ENCODE measurements at places on chromosomes 2 and 18.

GRCh38 chr2:164785457-164785856, 56.2 kb downstream of the COBLL1 start:
- DNase-seq: no peak

- no peak for DNase-seq
Observed at GRCh38 chr2:204665771-204666170, 120.5 kb downstream of the PARD3B start.

GRCh38 chr2:128610496-128610895, 291.8 kb upstream of the HS6ST1 start:
- DNase-seq: no peak

DNA sequence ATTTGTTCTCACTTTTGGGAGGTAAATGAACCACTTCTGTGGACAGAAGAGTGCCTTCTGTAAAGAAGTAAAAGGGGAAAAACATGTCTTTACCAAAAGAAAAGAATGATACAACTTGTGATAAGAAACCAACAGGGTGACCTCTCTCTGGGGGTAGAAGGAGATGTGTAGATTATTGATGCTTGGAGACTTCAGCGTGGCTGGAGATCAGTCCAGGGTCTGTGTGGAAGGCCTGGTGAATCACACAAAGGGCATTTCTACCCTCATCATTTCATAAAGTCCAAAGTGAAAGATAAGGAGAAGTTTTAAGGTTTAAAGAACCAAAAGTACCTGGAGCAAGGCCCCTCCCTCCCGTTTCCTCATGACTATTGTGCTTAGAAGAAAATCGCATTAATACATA, 142.5 kb downstream of the NCK2 start:
- no peak for DNase-seq

DNA sequence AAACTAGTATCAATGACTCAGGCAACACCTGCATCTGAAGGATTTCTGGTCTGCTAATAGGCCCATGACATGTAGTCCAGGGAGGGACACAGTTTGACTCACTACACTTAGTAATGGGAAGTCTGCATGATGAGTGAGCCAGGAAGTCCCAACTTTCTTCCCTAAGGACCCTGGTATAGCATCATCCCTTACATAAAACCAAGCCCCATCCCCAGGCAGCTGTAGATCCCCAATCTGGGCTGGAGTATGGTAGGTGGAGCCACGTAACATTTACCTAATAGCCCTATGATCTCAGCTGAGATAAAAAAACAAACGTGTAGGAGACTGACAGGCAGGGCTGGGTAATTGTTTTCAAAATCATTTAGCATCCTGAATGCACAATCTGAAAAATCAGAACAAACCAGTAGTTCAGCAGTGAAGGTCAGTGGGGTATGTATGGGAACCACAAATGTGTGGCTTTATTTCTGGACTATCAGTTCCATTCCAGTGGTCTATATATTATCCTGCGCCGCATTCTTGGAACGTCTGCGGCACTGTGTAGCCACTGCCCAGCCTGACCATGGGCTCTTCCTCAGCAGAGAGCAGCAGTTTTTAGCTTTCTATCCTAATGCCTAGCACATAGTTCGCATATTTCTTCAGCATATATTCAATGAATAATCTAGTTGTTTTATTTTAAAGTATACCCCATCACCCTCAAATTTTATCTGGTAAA, 33.5 kb downstream of the EPB41L3 start:
- DNase-seq: no peak

DNA sequence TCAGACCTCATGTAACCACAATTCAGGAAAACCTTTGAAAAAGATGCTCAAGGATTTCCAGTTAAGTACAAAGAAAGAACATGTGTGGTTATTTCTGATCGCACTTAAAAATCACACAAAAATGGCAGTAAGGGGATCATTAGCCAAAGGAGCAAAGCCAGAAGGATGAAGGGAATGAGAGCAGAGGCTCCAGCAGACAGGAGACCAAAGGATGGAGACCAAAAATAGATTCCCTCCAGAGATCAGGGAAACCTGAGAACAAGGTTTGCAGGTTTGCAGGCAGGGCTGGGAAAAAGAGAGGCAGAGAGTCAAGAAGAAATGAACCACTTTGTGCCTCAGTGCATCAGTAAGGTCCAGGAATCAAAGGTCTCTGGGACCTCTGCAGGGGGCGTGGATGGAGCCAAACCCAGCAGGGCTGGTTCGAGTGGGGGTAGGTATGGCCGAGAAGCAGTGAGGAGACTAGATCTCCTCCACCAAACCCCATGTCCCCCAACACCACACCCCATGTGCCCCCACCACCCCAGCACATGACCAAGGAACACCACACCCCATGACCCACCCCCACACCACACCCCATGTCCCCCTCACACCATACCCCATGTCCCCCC, 98.5 kb upstream of the GPC1 start:
- DNase-seq: no peak

DNA sequence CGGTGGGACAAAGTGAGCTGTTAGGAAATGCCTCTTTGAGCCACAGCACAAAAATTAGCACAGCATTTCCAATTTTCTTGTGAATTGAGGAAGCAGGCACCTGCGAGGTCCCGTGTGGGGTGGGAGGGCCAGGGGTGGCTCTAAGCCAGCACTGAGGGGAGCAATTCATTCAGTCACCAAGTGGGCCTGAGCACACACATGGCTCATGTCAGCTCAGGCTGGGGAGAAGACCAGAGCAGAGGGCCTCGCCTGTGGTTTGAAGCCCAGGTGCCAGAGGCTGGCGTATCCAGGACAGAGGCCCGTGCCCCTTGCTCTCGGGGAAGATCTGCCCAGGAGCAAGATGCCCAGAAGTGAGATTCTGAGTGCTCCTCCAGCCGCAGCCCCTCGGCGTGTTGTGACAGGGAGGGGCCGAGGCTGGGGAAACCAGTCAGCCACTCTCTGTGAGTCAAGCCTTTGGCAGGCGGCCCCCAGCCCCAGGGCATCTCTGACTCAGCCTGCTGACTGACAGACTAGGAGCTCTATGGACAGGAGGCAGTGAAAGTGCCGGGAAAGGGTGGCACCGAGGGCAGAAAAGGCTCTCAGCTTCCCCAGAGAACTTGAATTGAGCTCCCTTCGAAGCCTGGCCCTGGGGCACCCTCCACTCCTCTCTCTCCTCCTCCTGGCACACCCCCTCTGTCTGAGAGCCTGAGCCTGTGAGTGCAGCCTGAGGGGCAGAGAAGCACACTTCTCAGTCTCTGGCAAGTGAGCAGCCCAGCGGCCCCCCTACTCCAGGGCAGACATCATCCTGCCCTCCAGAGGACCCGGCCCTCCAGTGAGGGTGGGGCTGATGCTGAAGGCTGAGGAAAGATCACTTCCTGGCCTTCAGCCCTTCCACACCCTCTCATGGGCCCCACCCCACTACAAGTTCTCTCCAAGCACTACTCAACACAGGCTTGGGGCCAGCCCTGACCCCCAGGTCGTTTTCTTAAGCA, 32.3 kb downstream of the CYP26B1 start:
- DNase-seq: no peak

- no peak for DNase-seq
Observed at GRCh38 chr18:49519101-49519971, 32.3 kb upstream of the C18orf32 start.

DNA sequence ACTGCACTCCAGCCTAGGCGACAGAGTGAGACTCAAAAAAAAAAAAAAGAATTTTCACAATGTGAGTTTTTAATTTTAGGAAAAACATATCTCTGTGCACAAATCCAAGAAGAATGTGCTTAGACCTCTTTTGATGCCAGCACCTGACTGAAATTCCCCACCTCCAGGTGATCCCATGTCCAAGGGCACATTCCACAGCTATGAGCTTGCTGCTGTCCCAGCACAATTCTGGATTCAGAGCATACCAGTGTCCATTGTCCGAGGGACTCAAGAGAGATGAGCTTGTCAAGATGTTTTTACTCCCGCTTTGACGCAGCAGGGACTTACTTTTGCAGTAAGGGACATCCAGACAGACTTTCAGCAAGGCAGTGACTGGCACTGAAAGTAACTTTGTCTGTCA, 489.1 kb upstream of the ACVR2A start:
- DNase-seq: no peak

- DNase-seq: no peak
Observed at GRCh38 chr2:240886023-240886565, 9.9 kb downstream of the MAB21L4 start.

- no peak for DNase-seq
Observed at GRCh38 chr2:73218298-73218697, 4.3 kb downstream of the SMYD5 start.

DNA sequence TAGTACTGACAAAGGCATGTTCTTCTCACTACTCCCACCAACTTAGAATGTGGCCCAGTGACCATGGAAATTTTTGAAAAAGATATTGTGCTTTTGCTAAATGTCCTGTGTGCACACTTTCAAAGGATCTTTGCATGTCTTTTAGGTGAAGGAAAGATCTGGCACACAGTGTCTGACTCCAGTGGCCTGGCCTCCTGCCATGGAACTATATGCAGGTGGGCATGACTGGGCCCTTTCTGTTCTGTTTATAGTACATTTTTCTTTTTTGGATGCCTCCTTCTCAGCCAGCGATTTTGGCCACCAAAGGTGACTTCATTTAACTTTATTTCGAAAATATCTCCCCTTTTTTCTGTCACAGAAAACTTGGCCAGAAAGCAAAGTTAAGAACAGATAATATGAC, 999.7 kb upstream of the PIK3C3 start:
- DNase-seq: no peak

DNA sequence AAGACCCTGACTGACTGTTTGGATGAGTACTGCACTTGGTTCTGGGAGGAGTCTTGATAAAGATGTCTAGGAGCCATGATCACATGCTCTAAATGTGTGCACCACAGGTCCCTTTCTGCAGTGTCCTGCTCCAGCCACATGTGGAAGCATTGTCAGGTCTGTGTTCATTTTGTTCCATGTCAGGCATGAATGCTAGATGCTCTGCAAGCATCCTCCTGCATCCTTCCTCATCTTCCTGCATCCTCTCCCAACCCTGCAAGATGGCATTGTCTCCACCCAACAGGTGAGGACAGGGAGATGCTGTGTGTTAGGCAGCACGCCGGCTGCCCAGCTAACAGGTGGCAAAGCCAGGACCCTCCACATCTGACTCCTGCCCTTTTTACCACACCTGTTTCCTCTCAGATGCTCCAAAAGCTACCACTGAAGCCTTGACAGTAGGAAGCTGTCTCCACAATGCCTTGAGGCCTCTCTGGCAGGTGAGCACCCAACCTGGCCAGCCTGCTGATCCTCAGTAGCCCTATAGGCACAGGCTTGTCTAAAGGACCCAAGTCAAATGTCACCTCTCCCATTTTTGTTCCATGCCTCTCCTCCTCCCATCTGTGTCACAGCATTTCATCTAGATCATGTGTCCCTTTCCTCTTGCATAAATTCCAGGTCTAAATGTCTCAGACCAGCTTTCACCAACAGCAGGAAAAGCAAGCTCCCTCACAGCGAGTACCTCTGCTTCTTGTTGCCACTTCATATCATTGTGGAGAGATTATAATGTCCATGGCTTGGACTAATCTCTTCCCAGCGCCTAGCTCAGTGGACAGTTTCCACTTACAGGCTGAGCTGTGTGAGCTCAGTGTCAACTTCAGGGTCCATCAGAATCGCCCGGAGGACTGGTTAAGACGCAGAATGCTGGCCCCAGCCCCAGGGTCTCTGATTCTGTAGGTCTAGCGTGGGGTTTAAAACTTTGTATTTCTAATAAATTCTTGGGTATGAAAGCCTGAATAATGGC, 55.0 kb downstream of the TMEM163 start:
- DNase-seq: no peak

DNA sequence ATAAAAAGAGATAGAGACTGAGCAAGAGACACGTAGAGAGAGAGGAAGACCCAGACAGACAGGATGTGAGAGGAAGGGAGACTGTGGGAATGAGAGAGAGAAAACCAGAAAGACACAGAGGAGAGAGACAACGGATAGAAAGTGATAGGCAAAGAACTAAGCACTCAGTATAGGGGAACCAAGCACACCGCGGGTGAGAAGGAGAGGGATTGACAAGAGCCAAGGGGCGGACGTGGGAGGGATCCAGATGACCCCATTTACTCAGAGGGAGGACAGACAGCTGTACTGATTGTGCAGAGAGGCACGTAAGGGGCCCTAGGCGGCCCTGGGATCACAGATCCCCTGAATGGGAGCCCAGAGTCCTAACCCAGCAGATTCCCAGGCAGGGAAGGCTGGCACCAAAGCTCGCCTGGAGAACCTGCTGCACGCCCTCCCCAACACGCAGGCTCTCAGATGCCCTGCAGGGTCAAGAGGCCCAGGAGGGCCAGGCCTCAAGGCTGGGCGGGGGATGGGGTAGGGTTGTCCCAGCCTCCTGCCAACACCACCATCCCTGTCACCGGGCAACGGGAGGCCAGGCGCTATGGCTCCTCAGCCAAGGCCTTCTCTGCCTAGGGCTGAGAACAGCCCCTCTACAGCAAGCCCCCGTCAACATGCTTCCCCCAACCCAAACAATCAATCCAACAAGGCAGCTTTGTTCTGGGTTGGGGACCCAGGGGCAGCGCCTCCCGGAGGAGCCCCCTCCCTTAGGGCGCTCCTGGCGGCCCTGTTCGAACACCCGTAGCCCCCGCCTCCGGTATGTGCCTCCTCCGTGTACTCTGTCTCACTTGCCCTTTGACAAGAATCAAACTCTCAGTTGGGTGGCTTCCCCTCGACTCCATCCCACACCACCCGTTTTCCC, 579 bp downstream of the LOXL3 start:
- no peak for DNase-seq

- DNase-seq: no peak
Observed at GRCh38 chr18:5678779-5679406, 135.1 kb upstream of the EPB41L3 start.

DNA sequence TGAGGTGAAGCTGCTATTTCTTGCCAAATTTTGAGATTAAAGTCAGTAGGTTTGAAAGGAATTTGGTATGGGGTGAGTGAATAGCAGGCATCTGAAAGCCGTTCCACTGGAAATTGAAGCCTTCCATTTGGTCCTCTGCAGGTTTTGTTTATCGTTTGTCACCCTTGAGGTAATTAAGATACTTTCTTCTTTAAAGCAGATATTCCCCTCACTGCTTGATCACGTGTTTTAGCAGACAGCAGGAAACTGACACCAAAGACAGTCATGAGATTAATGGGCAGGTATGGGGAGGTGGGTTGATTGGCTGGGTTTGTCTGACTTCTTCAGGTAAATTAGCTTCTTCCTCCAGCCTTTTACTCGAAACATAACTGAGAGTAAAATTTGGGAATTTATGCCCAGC, 10.7 kb downstream of the LPIN1 start:
- DNase-seq: no peak

- DNase-seq: no peak
Observed at GRCh38 chr2:36528274-36528673, 69.7 kb downstream of the FEZ2 start.
